Endodermal cell (in vitro differentiated cells): ENCODE measurements at places on chromosomes 12 and 14. TPM values are rescaled to one million over a fixed set of nuclear protein-coding genes. Genes with fewer than 3 reads are reported as not detected.

GRCh38 chr12:98064501-98064900 is 450.9 kb upstream of the TMPO start:
- DNase-seq: no peak

The MMP19 gene
- total RNA-seq: 0.40 to 1.1 TPM (median 0.59 TPM) in 3 replicates

The CEP290 gene
- 17.0 and 19.1 TPM in 2 replicates for total RNA-seq

The KITLG gene
- 1.2 to 7.3 TPM (median 7.0 TPM) in 3 replicates for total RNA-seq

GRCh38 chr12:105190530-105190929 is 45.4 kb downstream of the APPL2 start:
- no peak for DNase-seq

DNA sequence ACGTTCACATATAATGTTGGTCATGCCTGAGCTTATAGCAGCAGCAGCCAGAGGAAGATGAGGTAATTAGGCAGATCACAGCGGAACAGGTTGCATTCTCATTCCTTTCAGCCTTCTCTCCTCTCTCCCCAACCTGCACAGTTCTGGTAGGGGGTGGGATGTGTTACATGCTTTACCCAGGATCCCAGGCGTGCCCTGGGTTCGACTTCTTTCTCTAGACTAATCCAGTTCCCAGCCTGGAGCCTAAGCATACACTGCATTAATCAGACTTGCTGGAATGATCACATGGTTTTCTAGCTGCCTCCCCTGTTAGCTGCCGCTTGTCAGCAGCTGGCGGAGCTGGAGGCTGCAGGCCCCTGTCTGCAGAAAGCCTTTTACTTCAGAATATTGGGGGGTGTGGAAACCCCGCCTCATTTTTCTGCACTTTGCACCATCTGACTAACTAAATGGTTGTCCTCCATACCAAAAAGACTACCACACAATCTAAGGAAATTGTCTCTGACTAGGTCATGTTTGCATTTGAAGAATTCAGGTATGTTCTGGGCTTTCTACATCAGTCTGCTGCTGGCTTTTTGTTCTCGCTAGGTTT is 46.0 kb upstream of the EVL start:
- peak; percentile 56 for DNase-seq

DNA sequence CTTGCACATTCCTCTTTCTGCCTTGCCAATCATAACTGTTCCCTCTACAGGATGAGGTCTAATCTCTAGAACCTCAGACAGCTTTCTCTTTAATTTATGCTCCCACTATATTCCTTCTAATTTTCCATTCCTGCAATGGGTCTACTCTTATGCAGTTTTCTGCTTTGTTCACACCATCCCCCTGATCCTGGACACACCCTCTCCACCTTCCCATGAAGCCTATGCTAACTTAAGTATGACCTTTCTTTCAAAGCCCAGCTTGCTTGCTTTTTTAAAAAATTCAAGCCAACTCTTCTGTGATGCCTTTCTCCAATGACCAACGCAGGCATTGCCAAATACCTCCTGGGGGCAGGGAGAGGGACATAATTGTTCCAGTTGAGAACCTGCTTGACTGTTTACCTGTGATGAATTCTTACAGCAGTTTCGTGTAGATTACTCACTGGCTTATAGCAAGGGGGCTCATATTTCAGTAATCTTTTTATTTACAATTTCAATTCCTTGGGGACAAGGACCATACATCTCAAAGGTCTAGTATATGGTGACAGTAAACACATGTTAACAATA is 7.8 kb downstream of the SLC38A1 start:
- DNase-seq: no peak

DNA sequence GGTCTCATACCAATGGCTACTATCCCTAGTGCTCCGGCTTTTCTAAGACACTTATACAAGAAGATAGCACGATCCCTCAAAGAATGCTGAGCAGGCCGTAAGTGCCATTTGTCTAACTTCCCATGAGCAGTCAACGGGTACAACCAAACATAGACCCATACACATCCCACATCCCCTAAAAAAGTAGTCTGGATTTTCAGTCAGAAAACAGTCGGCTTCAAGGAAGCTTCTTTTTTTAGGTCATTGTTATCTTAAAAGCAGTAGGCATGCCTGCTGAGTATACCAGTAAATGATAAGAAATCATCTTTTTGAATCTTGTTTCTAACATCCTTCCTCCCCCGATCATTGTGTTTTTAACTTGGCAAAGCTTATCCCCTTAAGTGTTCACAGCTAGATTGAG is 19.8 kb downstream of the OSBPL8 start:
- no peak for DNase-seq

The SLCO1A2 gene
- total RNA-seq: 35.4 and 36.5 TPM in 2 replicates

DNA sequence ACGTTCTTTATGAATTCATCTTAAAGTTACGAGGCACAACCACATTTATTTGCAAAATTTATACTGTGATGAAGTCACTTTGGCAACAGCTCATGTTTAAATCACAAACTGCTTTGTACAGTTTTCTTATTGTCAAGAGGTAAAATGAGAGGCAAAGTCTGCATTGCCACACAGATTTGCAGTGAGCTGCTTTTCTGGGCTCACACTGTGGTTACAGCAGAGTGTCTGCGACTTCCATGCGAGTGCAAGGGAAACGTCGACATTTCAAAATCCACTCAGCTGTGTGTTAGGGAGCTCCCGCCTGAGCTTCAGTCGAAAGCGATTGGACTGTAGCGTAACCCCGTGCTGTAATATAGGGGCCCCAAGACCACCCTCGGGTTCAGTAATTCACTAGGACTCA is 13.0 kb downstream of the MTA1 start:
- DNase-seq: no peak

DNA sequence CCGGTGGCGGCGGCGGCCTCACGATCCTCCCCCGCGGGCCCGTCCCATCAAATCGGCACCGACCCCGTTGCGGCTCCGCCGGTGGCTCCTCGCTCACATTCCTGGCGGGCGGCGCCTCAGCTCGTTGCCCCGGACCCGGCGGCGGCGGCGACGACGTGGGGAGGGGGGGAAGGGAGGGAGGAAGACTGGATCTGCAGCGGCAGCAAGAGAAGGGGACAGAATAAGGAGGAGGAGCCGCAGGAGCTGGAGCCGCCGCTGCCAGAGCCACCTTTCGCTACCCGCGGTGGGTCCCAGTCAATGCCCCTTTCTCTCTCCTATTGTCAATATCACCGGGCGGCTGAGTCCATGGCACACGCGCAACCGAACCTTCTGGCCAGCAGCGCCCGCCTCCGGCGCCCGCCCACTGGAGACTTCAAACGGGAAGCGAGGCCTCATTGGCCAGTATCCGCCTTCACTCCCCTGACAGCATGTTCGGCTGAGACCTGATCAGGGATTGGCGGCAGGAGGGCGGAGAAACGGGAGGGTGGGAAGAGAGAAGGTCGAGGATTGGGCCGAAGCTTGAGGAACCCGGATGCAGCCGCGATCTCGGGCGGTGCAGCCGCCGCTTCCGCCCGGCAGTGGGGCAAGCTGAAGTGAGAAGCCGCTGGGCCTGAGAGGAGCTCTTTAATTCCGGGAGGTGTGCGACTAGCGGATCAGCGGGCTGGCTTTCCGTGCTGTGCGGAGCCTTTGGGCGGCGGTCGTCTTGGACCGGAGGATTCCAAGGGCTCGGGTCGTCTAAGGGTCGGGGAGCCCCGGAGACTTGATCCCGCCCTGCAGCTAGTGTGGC is at the start of gene PPP2R5E:
Gene PPP2R5E, minus strand, starts transcription at position 378 of the 826 bp plus-strand sequence. CDS start 3,692 bp downstream, outside the sequence.
- peak; percentile 99 for DNase-seq

The PGF gene
- 3.0 to 7.9 TPM (median 7.6 TPM) in 3 replicates for total RNA-seq

The NFATC4 gene
- total RNA-seq: 34.1 to 165 TPM (median 37.2 TPM) in 3 replicates

DNA sequence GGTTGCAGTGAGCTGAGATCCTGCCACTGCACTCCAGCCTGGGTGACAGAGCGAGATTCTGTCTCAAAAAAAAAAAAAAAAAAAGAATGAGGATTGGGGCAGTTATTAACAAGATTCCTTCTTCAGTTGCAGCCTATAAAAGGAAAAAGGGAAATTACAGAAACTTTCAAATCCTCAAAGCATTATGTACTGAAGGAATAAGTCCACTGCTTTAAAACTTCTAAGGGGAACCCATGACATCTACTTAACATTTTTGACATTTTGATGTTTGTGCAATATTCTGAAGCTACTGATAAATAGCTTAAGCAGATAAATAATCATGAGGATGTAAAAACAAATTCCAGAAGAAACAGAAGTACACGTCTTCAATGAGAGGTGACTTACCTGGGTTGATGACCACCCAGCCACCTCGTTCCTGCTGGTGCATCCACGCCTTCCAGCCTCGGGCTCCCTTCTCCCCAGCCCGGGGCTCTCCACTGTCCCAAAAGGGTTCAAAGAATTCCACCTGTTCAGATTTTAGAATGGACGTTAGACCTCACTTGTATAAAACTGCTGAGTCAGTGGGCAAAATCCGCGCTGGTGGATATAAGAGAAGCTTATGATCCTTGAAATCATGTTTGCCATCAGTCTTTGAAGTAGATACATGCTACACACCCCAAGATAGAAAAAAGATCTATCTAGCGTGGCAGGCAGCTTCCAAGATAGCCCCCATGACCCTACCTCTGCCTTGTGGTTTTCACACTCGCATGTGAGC is 33.7 kb downstream of the NRDE2 start:
- DNase-seq: no peak

DNA sequence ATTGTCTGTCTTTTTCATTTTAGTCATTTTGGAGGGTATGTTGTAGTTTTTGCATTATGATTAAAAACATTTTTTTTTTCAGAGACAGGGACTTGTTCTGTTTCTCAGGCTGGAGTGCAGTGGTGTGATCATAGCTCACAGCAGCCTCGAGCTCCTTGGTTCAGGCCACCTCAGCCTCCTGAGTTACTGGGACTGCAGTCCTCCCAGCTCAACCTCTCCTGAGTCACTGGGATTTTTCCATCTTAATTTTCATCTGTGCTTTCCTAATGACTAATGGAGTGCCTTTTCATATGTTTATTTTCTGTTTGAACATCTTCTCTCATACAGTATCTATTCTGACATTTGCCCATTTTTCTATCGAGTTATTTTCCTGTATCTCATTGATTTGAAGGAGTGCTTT is 52.6 kb downstream of the DYRK2 start:
- no peak for DNase-seq

DNA sequence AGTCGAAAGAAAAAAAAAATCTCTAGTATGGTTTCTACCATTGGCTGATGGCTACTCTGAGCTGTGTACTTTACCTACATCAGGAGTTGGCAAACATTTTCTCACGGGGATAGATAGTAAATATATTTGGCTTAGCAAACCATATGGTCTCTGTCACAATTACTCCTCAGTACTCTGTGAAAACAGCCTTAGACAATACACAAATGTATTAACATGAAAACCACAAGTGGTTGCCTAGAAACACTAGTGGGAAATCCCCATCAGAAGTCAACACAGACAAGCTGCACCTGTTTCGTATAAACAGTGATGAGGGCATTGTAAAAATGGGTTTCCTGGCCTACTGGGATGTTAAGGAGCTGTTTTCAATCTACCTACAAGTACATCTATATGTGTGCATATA is 84.6 kb upstream of the NAV3 start:
- DNase-seq: no peak

DNA sequence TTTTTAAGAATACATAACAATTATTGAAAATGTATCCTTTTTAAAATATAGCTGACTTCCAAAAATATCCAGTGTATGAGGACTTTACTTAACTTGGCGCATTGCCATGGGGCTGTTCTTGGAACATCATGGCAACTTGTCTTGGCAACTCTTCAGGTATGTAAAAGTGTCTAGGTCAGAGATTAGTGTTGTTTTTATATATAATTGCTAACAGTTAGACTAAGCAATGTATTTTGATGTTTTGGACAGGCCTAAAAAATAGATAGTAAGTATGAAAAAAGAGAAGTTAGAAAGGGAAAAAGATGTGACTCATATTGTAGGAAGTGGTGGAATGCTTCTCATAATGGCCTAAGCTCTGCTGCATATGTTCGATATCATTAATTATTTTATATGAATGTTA is 70.9 kb downstream of the MON2 start:
- DNase-seq: no peak

DNA sequence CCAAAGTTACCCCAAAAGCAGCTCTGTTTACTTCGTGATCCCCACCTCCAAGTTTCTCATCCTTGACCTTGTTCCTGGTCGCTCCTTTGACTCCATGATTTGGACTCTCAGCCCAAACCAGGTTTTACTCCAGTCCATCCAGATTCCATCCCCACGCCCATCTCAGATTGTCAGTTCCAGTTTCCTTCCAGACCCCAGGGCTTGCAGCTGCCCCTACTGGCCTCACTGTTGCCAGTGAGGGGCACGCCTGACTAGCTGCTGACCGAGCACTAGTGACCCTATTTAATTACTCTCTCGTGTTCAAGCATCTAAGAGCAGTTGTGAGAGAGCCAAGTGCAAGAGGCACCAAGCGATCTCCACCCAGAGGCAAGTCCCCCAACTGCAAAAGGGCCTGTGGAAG is 155.1 kb upstream of the FUT8 start:
- no peak for DNase-seq

GRCh38 chr14:99759546-99759925 is 33.7 kb upstream of the EML1 start:
- no peak for DNase-seq

The GALNT9 gene
- total RNA-seq: not detected in 3 replicates

GRCh38 chr12:19757317-19757877 is 318.1 kb downstream of the AEBP2 start:
- DNase-seq: no peak

DNA sequence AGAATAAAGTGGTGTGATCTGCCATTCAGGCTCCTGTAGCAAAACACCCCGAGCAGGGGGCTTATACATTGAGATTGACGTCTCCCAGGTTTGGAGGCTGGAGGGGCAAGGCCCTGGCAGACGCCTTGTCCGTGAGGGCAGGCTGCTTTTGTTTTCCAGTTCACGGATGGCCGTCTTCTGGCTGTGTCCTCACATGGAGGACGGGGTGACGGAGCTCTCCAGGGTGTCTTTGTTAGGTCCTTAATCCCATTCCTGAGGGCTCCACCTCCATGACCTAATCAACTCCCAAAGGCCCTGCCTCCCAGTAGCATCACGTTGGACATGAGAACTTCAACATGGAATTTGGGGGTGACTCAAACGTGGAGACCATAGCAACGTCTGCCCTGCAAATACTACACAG is 147.7 kb downstream of the KIF26A start:
- DNase-seq: peak; percentile 52

The ANKRD33 gene
- 0.36 to 29.4 TPM (median 0.46 TPM) in 3 replicates for total RNA-seq

DNA sequence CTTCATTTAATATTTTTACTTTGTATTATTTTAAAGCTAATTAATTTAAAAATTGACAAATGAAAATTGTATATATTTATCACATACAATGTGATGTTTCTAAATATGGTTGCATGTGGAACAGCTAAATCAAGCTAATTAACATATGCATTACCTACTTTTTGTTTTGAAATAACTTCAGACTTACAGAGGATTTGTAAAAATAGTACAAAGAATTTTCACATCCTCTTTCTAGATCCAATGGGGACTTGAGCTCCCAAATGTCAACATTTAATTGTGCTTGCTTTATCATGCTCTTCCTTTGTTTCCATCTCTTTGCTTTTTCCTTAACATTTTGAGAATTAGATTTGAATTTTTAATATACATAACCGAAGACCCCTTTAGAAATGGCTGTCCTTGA is 6.6 kb downstream of the DCD start:
- DNase-seq: no peak

The LRIG3 gene
- total RNA-seq: 196 to 346 TPM (median 207 TPM) in 3 replicates

The C12orf54 gene
- total RNA-seq: not detected in 3 replicates

- no peak for DNase-seq
Observed at GRCh38 chr14:52901357-52901980, 49.4 kb downstream of the FERMT2 start.
